Stromal cell of bone marrow (primary cell): ENCODE measurements at places on chromosomes 3 and 15.

DNA sequence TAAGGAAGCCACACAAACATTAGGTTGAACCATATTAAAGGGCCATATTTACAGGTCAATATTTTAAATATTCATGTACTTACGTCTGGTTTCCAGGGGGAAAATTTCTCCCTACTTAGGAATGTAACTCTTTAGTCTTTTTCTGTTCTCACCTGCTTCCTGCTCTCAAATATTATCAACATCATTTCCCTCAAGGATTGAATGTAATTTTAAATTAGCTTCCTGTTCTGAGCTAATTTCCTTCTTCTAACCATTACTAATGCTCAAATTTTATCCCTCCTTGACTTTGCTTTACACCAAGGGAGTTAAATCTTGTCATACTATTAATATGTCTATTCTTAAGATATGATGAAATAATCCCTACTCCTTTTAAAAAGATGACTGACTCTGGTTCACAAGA lies 103.4 kb upstream of the UBP1 start:
- DNase-seq, result no peak

- DNase-seq, result no peak
These were observed 155.8 kb upstream of the FRMD4B start for GRCh38 chr3:69541711-69542088.

GRCh38 chr15:62105266-62105665 lies 38.5 kb downstream of the C2CD4A start:
- DNase-seq, result no peak

DNA sequence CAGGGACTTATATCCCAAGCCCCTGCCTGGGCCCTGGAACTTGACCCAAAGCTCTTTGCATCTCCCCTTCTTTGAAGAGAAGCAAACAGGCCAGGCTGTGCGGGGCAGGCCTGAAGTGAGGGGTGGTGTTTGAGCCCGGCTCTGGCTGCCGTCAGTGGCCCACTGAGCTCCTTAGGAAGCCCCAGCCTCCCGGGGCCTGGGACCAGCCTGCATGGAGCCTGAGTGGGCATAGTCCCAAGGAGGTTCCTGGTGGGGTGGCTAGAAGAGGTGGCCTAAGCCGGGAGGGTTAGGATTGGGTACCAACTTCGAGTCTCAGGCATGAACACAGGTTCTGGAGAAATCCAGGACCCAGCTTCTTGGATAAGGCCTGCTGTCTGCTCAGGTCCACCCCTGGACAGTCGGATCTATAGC lies 6.4 kb downstream of the TMIE start:
- no peak for DNase-seq

DNA sequence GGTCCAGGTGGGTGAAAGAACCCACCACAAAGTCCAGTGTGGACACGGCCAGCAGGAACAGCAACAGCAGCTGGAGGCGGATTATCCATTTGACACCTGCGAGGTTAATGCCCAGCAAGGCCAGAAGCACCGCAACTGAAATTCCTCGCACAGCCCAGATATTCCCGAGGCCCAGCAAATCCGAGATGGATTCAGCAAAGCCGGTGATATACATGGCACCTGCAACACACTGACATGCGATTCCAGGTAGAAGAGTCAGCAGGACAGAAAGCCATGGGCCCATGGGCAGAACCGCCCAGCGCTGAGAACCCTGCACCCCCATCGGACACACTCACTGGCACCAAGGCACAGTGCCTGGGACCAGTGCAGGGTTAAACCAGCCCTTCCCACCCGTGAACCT lies 34.8 kb downstream of the SLC12A8 start:
- no peak for DNase-seq

GRCh38 chr3:119639494-119640350 lies 20.7 kb downstream of the POPDC2 start:
- no peak for DNase-seq

- DNase-seq, result peak; percentile 36
These were observed 40.9 kb upstream of the CCDC80 start for GRCh38 chr3:112681822-112682325.

GRCh38 chr3:75768303-75769017 lies 16.9 kb downstream of the ZNF717 start:
- DNase-seq, result no peak

- no peak for DNase-seq
These were observed 11.2 kb upstream of the ATP11B start for GRCh38 chr3:182782149-182782548.

GRCh38 chr3:107235193-107235927 lies 141.9 kb upstream of the CCDC54 start:
- no peak for DNase-seq

DNA sequence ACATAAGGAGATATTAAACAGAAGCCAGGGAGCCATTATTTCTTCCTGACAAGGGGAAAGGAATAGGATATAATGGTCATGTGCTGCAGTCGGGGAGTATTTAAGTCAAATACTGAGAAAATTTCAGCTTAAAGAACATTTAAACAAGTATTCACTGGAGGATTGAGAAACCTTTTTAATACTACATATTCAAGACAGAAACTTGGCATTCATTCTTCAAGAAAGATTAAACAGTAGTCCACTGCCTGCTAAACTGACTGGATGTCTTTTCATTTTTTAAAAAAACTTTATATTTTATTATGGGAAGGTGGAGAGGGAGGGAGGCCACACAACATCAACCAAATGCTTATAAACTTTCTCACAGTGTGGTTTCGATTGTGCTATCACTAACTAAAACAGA lies 107.4 kb upstream of the CBLB start:
- DNase-seq, result no peak

DNA sequence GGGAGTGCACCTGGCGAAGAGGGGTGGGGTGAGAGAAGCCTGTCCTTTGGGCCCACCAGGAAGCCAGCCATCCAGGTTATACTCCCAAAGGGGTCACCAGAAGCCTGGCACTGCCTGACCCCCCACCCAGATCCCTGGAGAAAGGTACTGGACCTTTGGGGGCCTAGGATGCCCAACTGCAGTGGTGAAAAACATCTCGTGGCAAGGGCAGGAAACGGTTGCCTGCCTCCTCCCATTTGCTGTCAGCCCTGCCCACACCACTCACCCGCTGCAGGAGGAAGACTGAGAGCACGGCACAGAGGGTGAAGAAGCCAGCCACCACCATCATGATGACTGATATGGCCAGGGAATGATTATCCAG lies 2.2 kb upstream of the ULK3 start:
- no peak for DNase-seq

DNA sequence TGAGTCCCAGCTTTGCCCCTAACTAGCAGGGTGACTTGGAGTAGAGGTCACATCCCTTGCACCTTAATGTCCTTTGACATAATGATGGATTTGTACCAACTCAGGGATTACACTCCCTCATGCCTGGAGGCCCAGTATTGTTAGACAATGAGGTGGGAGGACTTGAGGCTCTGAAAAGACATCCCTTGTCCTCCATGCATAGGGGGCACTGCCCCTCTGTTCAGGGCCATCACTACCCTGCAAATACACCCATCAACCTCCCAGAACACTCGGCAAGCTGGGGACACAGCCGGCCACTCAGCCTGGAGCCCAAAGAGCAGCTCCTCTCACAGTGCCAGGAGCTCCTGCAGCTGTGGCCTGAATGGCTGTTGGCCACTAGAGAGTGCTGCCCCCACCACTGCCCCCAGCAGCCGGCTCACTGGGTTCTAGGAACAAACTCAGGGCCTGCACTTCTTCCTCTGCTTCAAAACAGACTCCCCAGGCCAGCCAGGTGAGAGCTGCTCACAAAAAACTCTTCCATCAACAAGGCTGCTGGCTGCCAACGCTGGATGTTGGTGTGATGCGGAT lies 90.2 kb downstream of the GABRB3 start:
- no peak for DNase-seq

- no peak for DNase-seq
These were observed 13.4 kb downstream of the PML start for GRCh38 chr15:74007820-74008371.

DNA sequence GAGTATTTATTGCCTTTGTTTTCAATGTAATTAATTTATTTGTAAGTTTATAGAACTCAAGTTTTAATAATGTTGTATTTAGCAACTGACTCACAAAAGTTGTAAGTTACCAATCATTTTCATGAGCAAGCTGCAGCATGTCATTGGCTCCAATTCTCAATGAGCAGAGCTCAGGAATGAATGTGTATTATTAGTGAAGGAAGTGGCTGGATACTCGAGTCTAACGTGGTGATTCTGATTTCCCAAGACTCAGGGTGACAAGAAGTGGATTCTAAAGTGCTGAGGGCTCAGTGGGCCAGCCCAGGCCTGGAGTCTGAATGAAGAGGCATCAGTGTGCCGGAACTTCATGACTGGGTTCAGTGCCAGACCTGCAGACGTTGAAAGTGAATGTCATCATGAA lies 39.6 kb downstream of the CLDN11 start:
- no peak for DNase-seq

DNA sequence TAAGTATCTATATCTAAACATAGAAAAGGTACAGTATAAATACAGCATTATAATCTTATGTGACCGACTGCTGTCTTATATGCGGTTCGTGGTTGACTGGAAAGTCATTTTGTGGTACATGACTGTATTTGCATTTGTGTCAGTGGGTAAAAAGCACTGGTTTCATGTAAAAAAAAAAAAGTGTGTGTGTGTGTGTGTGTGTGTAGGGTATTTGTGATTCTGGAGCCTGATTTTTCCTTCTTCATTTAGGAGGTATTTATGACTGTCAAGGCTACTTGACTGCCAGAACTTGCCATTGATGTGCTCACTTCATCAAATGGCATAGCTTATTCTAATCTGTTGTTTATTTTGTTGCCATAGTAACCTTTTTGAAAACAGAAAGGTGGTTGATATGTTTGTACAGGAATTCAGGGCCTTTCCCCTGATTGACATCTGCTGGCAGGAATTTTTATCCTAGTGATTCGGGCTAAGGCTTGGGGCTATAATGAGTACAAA lies 63.2 kb downstream of the AKAP13 start:
- no peak for DNase-seq

DNA sequence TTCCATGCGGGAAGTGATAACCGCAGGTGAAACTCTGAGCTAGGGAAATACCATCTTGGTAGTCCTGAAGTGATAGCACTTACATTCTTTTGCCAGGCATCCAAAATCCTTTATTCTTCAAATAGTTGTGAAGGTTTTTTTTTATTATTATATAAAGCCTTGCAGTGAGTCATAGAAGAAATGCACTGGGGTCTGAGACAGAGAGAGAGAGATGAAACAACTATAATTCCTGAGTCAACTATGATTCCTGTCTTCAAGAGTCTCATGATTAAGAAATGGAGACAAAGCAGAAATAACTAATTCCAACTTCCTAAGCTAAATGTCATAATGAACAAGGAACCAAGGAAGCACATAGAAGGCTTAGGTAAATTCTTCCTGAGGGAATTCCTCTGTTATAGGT lies 495.6 kb downstream of the LPP start:
- peak; percentile 33 for DNase-seq

DNA sequence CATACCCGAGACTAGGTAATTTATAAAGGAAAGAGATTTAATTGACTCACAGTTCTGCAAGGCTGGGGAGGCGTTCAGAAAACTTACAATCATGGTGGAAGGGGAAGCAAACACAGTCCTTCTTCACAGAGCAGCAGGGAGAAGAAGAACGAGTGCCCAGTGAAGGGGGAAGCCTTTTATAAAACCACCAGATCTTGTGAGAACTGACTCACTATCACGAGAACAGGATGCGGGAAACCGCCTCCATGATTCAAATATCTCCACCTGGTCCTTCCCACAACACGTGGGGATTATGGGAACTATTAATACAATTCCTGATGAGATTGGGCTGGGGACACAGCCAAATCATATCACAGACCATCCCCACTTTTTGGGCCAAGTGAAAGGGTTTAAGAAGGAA lies 58.8 kb upstream of the CTXND1 start:
- DNase-seq, result no peak

DNA sequence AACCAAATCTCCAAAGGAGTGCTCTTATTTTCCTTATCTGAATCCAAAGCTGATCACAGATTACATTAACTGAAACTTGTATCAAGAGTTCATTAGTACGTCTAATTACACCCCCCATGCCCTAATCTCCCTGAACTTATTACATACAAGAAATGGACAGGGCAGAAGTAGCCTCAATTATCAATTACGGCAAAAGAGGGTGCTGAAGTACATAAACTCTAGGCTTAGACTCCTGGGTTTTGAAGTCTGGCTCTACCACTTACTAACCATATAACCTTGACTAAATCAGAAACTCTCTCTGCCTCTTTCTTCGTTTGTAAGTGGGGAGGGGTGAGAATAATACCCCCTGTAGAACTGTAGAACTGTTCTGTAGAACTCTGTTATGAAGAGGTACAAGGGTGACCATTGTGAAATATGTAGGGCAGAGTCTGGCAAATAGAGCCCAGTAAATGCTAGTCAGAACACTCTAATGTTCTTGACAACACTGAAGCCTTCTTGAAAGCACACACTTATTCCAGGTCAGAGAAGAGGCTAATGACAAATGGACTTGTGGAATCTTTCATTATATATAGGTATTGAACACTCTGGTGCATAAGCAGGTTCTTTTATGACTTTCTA lies 19.6 kb upstream of the OR5K4 start:
- no peak for DNase-seq

- no peak for DNase-seq
These were observed 44.7 kb upstream of the NR2F2 start for GRCh38 chr15:96285729-96286254.

DNA sequence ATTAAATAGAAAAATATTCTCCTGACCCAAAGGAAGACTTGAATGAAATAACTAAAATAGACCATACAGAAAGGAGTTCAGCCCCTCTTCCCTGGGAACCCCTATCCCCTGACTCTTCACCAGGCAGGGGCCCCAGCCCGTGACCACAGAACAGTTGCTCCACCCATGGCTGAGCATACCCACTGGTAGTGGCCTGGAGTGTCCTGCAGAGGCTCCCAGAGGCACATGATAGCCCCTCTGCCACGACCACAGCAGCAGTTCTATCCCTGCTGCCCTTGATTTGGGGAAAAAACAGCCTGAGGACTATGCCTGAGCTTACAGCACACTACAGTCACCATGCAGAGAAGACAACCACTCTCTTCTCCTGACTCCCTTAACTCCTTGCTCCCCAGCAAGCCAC lies 31.8 kb downstream of the TTC14 start:
- no peak for DNase-seq

GRCh38 chr3:11379238-11379823 lies 107.1 kb downstream of the ATG7 start:
- DNase-seq, result peak; percentile 49

DNA sequence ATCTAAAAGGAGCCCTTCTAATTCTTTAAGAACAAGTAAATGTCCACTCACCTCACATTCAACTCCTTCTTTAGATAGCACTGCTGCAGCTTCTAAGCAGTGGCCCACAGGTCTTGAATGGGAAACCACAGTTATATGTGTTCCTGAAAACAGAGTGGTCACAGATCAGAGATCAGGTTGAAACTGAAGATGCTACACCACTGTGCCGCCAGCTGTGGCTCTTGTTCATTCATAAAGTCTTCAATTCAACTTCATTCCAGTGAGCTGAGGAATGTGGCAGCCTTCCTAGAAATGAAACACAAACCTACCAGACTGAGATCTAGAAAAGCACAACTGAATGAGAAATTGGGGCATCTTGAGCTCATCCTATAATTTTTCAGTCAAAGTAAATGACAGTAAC lies 4.0 kb downstream of the PDHB start:
- no peak for DNase-seq

GRCh38 chr3:130377960-130378676 lies 32.6 kb downstream of the COL6A5 start:
- no peak for DNase-seq

GRCh38 chr3:151276038-151276686 lies 2.2 kb downstream of the P2RY14 start:
- no peak for DNase-seq
